Transverse colon (tissue), 4 donors: ENCODE measurements at places on chromosomes 1 and 21. TPM values are rescaled to one million over a fixed set of nuclear protein-coding genes. Genes with fewer than 3 reads are reported as not detected.

CYP4B1 gene
- total RNA-seq: 15.7 TPM

PTGS2 gene
- total RNA-seq: 7.3 TPM

DNASE2B gene
- total RNA-seq: not detected

TTC39A gene
- 52.5 TPM for total RNA-seq

NEK2 gene
- total RNA-seq: 1.9 TPM

CD244 gene
- total RNA-seq: 0.48 TPM

DNA sequence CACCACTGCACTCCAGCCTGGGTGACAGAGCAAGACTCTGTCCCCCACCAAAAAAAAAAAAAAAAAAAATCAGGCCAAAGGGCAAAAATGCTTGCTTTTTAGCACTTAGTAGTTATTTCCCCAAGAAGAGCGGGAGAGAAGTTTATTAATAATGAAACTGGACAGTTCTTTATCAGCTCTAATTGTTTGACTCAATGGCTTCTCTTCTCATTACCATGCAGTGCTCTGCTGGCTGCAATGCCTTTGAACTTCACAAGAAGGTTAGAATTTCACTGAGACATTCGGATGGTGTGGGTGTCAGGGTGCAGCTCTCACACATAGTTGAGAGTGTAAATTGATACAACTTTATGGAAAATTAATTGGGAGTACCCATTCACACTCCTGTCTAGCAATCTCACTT lies 63.7 kb downstream of the EDARADD start:
- no peak for DNase-seq

- DNase-seq: no peak
Measured at GRCh38 chr1:37020653-37021277, 13.6 kb downstream of the GRIK3 start.

GRCh38 chr1:15125101-15125745 lies 28.3 kb upstream of the TMEM51 start:
- no peak for DNase-seq

DNA sequence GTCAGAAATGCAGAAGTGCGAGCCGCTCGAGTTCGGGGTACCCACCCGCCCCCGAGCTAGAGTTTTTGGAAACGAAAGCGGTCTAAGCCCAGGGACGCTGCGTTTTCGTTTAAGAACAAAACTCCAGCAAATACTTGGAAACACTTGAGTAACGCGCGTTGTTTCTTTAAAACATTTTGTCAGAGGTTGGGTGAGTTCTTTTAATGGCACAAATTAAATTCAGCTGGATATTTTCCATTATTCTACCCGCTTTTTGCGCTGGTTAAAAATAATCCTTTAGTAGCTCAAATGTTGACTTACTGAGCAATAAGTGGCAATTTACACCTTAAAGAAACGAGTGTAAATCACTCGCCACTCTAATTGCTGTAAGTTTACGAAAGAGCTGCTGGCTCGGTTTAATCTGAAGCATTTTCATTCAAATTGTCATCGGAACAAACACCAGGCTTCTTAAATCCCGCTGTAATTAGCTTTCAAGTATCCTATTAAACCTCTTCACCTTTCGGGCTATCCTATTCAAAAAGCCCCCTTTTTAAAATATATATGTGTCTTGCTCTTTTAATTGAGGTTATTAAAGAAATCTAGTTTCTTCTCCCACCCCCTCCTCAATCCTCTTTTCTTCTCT lies 1.5 kb downstream of the LHX8 start:
- DNase-seq: no peak

GRCh38 chr1:186183219-186183618 lies 191.8 kb downstream of the TPR start:
- DNase-seq: no peak

- no peak for DNase-seq
Measured at GRCh38 chr1:107952989-107953388, 12.0 kb downstream of the VAV3 start.

- DNase-seq: no peak
Measured at GRCh38 chr1:231357187-231357772, 19.2 kb downstream of the SPRTN start.
